ENCODE measurements at places on chromosomes 16 and 17.

- no peak for DNase-seq
These were observed 12.9 kb downstream of the G6PC1 start for GRCh38 chr17:42913522-42913921.

DNA sequence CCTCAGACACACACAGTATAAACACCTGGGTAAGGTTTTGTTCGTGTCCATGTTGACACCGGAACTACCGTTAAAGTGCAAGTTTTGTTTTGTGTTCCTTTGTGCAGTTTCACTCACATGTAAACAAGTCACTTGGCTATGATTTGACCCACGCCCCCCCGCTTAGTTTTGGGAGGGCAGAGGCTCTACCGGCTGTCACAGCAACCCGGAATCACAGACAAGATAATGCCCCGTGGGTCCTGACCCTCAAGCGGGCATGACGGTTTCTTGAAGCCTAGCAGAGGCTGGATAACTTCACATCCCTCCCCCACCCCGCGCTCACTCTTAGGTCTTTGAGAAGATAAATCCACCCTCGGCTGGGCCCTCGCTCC is 1.7 kb downstream of the RASD1 start:
- DNase-seq: no peak

DNA sequence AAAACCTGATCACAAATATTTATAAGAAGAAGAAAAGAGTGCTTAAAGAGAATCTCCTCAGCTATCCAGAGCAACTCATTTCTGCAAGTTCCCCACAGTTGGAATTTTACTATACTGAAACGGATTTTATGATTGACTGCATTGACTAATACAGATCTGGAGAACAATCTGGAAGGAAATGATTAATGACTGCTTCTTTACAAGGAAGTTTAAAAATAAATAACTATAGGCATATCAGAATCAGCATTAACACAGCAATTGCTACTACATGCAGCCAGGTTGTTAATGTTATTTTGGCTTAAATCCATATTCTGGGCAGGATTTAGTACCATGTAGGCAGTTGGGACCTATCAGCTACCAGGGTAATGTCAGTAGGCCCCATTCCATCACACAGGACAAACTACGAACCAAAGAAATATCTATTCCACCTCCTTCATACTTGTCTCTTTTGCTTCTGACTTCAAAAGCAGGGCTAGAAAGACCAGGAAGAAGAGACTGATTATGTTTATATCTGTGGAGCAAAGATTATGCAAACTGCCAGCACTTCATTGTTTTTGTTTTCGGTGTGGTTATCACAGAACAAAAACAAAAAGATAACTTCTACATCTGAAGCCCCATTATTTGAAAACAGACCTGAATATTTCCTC is 3.9 kb downstream of the SKAP1 start:
- no peak for DNase-seq

DNA sequence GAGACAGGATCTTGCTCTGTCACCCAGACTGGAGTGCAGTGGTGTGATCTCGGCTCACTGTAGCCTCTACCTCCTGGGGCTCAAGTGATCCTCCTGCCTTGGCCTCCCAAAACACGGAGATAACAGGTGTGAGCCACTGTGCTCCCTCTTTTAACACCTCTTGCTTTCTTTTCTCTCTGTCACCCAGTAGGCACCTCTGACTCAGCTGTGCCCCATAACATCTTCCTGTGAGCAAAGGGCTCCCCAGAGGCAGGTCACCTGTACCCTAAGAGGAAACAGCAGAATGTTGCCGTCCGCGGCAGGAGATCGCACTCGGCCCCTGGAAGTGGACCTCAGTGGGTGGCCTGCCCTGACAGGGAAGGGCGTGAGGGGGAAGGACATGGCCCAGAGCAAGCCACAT is 918 bp upstream of the NLRC3 start:
- DNase-seq: peak; percentile 70

- no peak for DNase-seq
These were observed 29.5 kb downstream of the NOS2 start for GRCh38 chr17:27770877-27771276.

DNA sequence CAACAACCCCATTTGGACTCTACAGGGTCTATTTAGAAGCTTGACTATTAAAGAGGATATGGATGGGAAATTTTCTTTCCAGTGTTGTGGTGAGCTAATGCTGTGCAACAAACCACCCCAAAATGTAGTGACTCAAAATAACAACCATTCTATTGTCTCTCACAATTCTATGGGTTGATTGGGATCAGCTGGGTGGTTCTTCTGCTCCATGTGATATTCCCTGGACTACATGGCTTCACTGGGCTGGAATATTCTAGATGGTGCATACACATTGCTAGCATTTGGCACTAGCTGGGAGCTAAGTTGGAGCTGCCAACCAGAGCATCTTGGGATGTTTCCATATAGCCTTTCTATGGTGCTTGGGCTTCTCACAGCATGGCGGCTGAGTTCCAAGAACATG is 30.2 kb downstream of the SLC6A2 start:
- DNase-seq: no peak

DNA sequence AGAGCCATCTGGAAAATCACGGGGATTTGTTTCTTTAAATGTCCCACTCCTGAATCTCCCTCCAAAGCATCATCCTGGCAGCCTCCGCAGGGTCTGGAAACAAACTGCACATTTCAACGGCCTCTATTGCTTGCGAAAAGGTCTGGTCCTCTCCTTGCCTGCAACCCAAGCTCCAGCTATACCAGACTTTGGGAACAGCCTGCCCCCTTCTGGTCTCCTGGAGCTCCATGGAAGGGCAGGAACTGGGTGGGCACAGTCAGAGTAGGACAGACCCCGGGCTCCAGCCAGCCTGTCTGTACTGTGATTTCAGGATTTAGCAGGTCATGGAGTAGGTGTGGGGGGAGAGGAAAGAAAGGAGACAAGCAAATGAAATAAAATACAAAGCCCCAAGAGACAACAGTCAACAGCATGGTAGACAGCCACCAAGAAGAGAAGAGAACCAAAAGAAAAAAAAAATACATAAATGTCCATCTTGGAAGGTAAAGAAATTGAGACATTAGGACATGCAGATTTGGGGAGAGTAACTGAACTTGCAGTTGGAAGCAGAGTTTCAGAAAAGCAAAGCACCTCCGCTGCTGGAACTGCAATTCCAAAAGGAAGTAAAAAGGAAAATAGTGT is 2.7 kb downstream of the XYLT1 start:
- peak; percentile 23 for DNase-seq

DNA sequence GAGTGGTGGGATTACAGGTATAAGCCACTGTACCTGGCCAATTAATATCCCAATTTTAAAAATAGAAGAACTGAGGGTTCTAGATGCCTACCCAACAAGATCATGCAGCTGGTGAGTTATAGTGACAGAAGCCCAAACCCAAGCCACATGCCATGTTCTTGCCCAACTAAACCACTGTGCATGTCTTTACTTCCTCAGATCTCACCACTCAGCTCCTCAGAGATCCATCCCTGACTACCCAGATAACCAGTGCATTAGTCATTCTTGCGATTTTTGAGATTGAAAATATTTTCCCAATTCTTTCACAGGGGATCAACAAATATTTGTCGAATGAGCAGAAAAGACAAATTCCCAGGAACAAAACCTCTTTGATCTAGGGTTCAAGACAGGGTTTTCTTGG is 303.1 kb downstream of the CBLN1 start:
- DNase-seq: no peak

DNA sequence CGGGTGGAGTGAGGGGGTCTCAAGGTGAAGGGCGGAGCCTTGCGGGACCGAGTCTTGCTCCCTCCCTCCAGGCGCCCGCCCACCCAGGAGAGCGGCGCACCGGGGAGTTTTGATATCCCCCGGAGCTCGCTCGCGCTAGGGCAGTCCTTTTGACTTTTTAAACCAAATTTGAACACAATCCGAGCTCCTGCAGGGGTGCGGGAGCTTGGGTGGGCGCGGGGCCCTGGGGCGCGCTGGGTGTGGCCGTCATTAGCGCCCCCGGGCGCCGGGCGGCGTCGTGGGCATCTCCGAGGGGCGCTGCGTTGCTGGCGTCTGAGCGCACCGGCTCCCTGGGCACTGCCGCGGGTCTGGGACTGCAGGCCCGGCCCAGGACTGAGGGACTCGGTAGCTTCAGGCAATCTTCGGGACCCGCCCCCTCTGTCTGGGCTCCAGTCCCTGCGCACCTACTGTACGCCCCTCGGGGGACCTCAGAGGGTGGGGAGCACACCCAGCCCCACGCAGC is 10.9 kb downstream of the MAF start:
- DNase-seq: peak; percentile 27

DNA sequence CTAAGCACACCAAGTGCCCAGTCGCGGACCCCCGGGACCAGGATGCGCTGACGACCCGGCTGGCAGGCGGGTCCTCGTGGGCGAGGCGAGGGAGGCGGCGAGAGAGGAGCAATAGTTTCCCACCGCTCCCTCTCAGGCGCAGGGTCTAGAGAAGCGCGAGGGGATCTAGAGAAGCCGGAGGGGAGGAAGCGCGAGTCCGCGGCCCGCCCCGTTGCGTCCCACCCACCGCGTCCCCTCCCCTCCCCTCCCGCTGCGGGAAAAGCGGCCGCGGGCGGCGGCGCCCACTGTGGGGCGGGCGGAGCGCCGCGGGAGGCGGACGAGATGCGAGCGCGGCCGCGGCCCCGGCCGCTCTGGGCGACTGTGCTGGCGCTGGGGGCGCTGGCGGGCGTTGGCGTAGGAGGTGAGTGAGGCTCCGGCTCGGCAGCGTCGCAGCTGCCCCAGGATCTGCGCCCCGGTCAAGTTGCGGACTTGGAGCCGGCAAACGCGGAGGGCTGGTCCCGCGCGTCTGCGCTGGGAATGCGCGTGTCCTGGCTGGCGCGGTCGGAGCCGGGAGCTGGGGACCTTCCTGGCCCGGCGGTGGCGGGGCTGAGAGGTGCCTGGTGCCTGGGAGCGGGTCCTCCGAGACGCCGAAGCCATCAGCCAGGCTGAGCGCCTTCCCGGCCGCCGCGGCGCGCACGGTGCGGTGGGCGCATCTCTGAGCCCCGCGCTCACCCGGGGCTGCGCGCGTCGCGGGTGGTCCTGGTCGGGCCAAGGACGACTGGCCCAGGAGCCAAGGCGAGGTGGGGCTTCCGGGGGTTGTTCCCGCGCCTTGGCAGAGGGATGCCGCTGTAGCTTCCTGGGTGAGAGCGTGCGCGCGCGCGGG is at the start of gene ITGB3:
Gene ITGB3, plus strand, starts transcription at position 287 of the 862 bp plus-strand sequence. Its CDS starts 35 bp downstream, at position 322.
- peak; percentile 67 for DNase-seq

DNA sequence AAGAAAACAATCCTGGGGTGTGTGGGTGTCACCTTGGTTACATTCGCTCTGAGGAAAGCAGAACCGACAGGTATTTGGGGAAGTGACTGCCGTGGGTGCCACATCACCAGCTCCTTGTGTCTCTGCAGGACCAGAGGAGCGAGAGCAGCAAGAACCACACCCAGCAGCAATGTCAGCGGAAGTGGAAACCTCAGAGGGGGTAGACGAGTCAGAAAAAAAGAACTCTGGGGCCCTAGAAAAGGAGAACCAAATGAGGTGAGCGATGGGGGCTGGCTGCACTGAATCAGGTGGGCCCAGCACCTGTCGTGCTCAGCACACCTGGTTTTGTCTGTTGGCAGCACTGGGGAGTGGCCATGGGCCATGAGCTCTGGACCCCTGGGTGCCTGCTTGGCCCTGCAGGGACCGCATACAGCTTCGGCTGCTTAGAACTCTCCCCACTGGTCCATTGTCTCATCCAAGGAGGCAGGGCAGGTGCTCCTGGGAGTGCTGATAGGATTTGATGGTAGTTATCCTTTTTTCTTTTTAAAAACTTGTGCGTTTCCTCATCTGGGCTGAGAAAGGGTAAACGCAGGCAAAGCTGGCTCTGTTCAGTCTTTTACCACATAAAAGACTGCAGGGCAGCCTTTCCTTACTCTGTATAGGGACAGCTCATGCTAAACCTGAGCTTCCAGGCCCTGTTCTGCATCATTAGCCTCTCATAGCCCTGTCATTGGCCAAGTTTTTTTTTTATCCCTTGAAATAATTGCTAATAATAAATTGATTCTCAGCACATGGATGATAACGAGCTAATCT is 29.4 kb downstream of the HMOX2 start:
- DNase-seq: peak; percentile 87

GRCh38 chr17:80910043-80910442 is 81.6 kb upstream of the CHMP6 start:
- no peak for DNase-seq

DNA sequence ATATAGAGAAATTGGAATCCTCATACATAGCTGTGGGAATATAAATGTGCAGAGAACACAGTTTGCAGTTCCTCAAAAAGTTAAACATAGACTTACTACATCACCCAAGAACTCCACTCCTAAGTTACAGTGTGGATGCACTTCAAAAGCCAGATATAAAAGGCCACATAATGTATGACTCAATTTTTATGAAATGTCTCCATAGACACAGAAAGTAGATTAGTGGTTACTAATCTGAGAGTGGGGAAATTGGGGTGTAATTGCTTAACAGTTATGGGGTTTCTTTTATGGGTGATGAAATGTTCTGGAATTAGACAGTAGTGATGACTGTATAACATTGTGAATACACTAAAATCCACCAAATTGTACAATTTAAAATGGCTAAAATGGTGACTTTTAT is 60.9 kb downstream of the CACNG1 start:
- peak; percentile 47 for DNase-seq

- peak; percentile 7 for DNase-seq
These were observed 458.6 kb upstream of the GOT2 start for GRCh38 chr16:59192551-59193199.

DNA sequence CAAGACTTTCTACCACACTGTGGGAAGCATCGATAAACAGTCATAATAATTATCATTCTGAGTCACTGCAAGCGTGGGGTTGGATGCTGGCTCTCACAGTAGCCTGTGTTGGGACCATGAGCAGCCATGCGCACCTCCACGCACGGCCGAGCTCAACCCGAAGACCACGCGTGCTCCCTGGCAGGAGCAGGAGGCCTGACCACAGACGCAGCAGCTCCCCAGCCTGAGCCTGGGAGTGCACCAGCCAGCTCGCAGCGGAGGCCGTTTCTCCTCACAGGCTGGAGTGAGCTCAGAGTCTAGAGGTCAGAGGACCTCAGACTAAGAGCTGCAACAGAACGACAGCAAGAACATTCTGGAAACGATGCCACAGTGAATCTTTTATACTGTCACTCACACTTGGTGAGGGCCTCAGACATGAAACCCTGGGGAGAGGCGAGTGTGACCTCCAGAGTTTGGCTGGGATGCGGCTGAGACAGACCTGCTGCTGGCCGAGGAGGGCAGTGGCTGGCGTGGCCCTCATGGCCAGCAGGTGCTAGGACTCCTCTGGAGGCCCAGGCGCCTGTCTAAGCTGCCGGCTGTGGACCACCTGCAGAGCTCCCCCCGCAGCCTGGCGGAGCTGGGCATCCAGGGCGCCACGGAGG is 6.0 kb downstream of the NDUFAF8 start:
- DNase-seq: no peak

- no peak for DNase-seq
These were observed 32.2 kb upstream of the MLKL start for GRCh38 chr16:74732707-74733350.

Measured in CD4-positive, alpha-beta T cell (primary cell).